Urothelium cell line (cell line): ENCODE measurements at places on chromosomes 16 and 17.

DNA sequence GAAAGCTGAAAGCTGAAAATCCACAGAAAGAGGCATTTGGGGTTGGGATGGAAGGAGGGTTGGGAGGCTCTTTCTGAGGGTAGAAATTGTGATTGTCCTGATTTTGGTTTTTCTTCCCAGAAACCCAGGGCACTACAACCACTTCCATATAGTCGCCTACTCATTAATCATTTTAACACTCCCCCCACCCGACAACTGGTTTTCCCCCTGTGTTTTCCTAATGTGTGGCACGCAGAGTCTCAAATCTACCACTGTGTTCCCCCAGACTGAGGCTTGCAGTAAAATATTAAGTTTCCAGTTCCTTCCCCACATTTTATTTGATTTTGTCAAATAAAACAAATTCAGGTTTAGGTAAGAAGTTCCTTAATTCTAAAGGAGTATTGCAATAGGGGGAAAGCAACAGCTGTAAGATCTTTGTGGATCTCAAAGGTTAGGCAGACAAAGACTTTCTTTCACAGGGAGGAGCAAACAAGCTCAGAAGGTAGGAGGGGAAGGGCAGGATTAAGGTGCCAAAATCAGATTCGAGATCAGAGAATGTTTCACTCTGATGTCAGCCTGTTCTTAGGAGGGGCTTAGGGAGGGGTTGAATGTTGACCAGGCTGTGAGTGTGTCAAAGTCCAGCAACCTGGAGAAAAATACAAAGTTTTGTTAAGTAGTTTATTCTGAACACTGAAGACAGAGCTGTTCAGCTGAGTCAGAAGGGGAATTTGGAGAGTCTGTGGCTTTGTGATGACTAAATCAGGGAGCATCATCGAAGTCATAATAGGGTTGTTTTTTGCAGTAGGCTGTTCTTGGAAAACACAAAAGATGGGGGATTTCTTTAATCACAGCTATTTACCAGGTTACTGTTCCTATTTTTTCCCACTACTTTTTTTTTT is 3.6 kb downstream of the ZNF267 start:
- DNase-seq, result peak; percentile 38

DNA sequence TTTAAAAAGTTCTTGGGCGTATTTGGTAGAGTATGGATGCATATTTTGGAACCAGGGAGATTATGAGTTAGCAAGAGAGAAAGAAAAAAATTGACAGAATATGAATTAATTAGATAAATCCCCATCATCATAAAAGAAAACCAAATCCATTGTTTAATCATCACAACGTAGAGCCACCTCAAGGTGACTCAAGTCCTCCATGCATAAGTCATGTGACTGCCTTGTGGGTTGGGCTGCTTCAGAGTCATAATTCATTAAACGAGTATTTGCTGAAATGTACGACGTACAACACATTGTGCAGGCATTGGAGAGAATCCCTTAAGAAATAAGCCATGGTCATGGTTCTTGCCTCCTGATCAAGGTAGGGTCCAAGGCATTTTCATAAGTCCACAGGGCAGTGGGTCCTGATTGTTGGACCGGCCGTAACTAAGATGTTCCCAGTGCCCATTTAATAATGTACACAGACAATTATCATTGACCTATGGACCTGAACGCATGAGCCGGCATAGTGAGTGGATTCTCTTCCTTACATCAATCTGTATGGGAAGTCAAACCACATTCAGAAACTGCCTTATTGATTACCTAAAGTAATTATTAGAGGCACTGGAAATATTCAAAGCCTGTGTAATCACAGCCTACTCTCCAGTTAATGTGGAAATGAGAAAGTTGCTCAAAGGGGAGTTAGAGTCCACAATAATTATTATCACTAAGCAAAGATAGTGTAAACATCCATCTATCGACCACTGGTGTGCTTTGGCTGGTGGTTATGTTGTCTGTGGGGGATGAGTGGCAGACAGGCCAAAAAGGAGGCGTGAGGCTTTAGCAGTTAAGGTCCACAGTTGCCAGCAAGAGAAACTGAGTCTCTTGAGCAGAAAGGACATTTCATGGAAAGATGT is 165.4 kb downstream of the PITPNC1 start:
- DNase-seq, result no peak

GRCh38 chr17:64146418-64147109 is 16.6 kb upstream of the ERN1 start:
- DNase-seq, result peak; percentile 40

- DNase-seq, result no peak
Observed at GRCh38 chr16:66420396-66420795, 6.7 kb upstream of the BEAN1 start.

GRCh38 chr17:3447625-3448024 is 14.0 kb upstream of the OR1E2 start:
- peak; percentile 6 for DNase-seq

GRCh38 chr17:1413281-1413791 is 13.3 kb upstream of the YWHAE start:
- DNase-seq, result peak; percentile 20
